Left cardiac atrium (tissue), 4 donors: ENCODE measurements at places on chromosomes 2 and 18. TPM values are rescaled to one million over a fixed set of nuclear protein-coding genes. Genes with fewer than 3 reads are reported as not detected.

DNA sequence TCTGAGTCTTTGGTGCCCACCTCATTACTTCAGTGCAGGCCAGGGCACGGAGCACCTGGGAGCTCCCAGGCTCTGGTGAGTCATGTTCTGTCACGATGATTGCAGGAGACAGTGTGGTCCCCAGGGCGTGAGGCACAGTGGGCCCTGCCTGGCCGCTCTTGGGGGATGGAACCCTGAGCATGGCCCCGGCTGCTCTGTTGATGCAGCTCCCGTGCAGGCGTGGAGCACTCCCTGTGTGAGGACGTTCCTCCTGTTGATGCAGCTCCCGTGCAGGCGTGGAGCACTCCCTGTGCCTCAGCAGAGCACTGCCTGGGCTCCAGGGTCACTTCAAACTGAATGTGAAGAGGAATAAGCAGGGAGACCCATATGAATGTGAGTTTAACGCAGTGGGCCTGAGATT lies 30.1 kb downstream of the COPS9 start:
- no peak for DNase-seq

LOXHD1 gene
- total RNA-seq = 0.24 TPM

DNA sequence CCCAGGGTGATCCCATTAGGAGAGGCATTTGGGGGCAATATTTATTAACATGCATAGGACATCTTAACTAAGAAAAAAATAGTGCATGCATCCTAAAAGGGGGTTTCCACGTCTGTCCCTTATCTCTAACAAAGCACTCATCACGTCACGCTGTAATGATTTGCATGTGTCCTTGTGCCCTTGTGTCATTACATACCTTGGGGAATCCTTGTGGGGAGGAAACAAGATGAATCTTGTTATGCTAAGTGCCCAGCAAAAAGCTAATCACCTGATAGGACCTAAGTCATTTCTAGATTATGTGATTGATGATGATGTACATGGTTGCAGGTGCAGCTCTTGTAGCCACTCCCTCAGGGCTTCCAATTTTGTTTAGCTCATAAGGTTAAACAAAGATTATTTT lies 250.9 kb downstream of the FBXO15 start:
- DNase-seq = no peak

DNA sequence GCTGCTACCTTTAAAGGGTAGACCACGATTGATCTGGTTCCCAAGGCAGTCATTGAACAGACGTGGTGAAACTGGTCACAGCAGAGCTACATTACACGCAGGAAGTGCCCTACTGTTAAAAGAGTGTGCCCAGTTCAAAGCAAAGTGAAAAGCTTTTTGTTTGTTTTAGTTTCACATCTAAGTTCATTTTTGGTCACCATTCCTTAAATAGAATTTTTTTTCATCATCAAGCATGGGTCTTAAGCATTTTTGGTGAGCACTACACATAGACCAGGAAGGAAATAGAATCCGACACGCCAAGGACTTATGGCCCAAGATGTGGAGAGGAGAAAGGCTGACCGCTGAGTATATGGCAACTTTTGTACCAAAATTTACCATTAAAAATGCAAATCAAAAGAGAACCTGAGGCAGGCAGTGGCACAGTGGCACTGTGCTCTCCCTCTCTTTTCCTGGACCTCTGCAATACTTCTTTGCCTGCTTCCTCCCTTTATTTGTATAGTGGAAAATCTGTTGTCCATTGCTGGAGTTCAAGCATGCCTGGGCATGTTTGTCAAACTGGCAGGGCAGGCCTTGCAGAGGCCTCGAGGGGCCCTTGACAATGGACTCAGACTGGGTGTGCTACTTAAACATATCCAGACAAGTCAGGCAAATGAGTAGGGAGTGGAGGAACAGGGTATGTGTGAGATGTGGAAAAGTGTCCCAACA lies 42.6 kb upstream of the HNRNPA3 start:
- DNase-seq = no peak

DNA sequence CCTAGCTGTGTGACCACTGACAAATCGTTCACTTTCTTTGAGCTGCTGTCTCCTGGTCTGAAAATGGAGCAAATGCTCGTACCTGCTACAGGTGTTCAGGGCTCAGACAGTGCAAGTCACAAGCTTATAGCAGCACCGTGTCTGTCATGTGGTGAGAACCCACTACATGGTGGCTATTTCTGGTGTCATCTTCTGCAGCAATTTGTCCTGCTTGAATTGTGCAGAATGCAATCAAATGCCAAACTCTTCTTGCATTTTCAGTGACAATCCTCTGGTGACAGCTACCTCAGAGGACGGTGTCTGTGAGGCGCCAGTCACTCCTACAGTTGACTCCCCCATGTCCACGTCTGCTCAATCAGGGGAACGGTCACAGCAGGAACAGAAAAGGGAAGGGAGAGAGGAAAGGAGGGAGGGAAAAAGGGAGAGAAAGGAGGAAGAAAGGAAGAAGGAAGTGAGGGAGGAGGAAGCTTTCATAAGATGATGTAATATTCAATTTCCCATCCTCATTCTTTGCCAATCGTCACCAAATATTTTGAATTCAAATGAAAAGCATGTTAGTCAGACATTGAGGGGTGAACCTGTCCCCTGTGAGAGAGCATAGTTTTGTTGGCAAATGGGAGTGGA lies 122.2 kb downstream of the BCL2 start:
- no peak for DNase-seq
